ENCODE measurements at places on chromosomes 13 and 19.

- DNase-seq: peak; percentile 90
These were observed 8.6 kb upstream of the TYK2 start for GRCh38 chr19:10388957-10389356.

- DNase-seq: no peak
These were observed 6.8 kb downstream of the F2RL3 start for GRCh38 chr19:16895467-16896145.

DNA sequence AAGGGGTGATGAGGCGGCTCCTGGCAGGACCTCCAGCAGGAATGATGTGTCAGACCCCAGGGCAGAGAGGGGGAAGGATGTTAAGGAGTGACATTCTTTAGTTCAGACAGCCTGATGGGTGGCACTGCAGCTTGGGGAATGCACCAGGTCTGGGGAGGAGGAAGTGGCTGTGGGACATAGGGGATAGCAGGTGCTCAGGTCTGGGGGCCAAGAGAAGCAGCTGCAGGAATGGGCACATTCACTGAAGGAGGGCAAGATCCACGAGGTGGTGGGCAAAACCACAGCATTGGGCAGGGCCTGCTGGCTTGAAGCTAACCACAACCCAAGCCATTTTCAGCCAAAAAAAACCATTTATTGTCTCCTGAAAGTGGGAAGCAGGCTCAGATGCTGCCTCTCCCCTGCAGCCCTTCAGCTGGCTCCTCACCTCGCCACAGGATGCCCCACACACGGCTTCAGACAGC lies 26.5 kb downstream of the COMP start:
- no peak for DNase-seq

GRCh38 chr13:33078263-33078662 lies 62.0 kb downstream of the KL start:
- no peak for DNase-seq

DNA sequence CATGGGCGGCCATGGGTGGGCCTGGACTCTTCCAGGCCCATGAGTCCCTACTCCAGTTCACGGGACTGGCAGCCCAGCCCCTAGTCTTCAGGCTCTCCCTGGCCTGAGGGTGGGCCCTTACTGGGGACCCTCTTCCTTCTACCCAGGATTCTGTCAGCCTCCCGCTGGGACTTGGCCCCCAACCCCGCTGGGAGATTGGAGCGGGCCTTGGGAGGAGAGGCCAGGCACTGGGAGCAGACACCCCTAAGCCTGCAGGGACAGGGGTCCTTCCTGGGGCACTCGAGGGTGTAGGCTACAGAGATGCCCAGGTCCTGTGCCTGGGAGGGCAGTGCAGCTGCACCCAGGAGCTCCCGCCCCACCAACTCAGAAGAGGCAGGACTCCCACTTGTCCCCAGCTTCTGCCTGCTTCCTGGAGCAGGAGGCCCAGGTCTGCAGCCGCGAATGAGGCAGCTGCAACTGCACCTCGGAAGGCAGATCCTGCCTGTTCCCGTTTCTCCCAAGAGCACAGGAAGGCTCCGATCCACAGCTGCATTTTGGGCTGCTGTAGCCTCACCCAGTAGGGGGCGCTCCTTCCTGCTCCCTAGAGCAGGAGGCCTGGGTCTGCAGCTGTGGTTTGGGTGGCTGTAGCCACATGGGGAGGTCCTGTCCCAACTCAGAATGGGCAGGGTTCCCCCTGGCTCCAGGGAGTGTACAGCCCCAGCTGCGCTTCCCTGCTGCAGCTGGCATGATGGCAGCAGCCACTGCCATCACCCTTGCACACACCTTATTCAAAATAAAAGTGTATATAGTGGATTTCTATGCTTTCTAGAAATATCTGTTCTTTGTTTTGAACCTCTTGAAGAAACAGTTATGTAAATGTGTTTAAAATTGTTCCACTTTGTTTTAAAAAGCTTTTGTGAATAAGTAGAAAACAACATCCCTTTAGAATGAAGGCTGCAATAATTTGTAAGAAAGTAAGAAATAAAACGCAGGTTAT lies 46.8 kb downstream of the TEX26 start:
- DNase-seq: peak; percentile 41

GRCh38 chr13:98983182-98983581 lies 5.3 kb upstream of the DOCK9 start:
- no peak for DNase-seq

DNA sequence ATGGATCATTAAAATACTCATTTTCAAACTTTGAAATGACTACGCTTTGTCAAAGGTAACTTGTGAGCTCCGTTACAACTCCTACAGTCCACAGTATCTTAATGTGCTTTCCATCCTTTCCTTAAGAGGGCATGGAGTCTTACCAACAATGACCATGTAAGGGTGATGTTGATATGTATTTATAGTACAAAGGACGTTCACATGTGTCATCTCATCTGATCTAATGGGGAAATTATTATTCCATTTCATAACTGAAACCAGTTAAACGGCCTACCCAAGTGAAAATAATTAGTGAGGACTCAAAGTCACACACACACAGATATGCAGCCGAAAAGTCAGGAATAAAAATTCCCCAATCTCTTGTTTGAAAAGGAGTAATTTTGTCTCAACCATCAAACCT lies 9.6 kb downstream of the USP12 start:
- DNase-seq: no peak

DNA sequence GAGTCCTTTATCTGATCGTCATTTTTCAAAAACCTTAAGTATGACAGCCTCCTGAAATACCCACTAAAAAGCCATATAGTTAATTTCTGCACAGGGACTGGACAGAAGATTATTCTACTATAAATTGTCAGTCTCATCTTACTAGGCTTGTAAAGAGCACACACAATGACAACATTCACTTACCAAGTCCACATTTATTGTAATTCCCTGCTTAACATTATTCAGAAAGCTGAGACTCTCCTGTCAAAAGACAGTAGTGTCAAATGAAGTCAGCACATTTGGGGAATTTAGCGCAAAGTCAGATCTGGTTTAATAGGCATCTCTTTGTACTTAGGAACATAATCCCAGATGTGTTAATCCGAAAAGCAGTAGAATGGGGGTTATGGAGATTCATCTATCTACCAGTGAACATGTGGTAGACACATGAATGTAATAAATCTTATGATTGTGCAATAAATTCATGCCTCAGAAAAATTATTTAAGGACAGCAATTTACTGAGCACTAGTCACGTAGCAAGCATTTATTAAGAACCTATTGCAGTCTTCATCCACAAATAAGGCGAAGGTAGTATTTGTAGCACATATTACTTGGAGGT lies 224.6 kb upstream of the GPC6 start:
- DNase-seq: no peak

DNA sequence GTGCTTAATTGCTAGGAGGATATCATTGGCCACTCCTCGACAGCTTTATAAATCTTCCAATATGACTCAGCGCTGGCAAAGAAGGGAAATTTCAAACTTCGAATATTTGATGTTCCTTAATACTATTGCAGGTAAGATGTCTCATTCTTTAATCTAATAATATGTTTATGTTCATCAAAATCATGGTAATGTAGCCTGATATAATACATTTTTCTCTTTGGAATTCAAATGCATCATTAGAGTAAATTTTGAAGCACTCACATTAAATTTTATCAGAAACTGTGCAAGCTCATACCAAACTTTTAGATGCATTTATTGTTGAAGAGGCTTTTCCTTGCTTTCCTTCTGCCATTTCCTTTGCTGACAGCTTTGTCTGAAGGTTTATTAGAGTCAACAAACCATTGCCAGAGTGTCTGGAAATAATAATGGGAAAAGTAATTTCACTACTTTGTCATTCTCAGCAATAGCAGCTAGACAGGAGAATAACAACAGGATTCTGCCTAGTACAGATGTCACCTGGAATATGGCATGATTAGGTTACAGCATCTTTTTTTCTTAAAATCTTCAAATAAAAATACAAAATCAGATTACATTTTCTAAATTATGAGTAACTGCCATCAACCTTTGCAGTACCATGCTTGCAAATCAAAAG lies 78.6 kb upstream of the MAB21L1 start:
- no peak for DNase-seq

DNA sequence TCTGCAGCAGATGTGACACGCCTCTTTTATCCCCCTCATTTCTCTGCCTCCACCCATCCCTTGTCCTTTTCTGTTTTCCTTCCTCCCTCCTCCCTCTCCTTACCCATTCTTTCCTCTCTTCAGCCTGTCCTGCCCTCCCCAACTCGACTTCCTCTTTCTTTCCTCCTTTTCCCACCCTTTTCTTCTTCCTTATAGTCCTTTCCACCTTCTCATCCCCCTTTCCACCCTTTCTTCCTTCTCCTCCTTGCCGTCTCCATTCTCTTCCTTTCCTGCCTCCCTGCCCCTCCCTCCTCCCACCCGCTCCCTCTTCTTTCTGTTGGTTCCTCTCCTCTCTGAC lies 688 bp upstream of the ZNF71 start:
- no peak for DNase-seq

GRCh38 chr13:110336681-110337080 lies 29.6 kb downstream of the COL4A2 start:
- no peak for DNase-seq

DNA sequence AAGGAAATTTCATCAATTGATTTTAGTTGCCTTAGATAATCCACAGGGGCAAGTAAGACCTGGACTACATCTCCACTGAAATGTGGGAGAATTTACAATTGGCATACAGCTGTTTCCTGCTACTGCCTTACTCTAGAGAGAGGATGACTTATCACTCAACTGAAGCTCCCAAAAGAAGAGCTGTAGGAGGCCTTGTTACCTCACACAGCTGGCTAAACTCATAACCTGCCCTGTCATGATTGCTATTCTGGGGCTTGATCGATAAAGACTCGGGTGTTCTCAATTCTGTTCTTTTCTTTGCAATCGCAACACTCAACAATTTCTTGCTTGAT lies 1396.4 kb downstream of the EFNB2 start:
- no peak for DNase-seq

GRCh38 chr13:114132419-114133121 lies at the start of gene RASA3:
Gene RASA3, minus strand, starts transcription at chr13:114132623. Its CDS starts 134 bp downstream, at chr13:114132489.
- DNase-seq: peak; percentile 54

- DNase-seq: no peak
These were observed 132.1 kb downstream of the ATP8A2 start for GRCh38 chr13:25503856-25504255.

GRCh38 chr19:48636859-48637448 lies at the start of gene DBP:
Gene DBP, minus strand, starts transcription at chr19:48637379. Its CDS starts 385 bp downstream, at chr19:48636994.
- peak; percentile 33 for DNase-seq

- no peak for DNase-seq
These were observed 48.1 kb upstream of the PCDH9 start for GRCh38 chr13:67278235-67278634.

DNA sequence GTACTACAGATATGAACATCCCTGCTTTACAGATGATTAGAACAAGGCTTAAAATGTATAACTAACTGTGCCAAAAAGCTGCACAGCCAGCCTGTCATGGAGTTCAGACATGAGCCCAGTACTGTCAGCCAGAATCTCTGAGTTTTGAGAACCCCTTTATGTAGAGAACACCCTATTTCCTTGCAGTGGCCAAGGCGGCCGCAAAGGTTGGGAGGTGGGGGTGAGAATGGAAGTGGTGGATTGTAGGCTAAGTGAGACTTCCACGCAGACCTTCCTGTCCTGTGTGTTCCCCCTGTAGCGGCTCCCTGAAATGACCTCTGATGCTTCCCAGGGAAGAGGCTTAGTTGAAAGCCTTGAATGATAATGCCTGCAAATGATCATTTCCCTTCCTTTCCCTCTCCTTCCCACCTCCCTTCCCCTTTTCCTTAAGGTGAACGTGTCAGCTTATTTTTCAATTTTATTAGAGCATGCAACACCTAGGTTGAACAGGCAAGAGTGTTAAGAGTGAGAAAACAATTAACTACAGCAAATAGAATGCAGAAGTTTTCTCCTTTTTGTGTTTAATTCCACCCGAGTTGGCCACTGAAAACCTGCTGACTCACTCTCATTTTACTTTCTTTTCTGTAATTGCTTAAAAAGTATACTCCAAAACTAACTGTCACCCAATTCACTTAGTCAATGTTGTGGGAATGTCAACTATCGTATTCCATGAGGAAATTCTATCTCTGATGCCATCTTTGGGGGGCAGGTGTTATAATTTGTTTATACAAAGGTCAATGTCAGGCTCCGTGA lies 167.0 kb upstream of the EDNRB start:
- DNase-seq: no peak

- DNase-seq: no peak
These were observed 2.5 kb downstream of the ZNF324 start for GRCh38 chr19:58469241-58470013.

DNA sequence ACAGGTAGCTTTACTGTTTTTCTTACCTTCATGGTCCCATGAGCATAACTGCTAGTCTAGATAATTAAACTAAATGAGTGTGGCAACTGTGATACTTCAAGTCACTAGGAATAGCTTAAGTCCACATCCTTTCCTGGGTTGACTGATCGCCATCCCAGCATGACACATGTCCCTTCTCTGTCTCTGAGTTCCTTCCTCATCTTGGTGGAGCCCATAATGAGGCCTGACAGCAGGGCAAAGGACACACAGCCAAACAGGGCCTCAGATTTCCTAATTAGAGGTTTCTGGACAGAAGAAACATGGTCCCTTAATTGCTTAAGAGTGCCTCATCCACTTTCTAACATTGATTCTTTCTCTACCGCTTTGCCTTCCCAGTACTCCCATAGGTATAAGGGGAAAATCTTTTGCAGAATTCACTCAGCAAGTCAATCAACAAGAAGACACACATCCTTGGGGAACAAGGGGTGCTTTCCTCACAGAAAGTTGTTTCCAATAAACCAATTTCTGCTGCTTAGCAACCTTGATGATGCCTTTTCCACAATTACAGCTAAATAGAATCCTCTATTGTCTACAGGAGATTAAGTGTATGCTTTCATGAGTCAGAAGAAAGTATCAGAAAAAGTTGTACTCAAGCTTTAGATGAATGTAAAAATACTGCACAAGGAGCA lies 208.3 kb upstream of the SERP2 start:
- no peak for DNase-seq

DNA sequence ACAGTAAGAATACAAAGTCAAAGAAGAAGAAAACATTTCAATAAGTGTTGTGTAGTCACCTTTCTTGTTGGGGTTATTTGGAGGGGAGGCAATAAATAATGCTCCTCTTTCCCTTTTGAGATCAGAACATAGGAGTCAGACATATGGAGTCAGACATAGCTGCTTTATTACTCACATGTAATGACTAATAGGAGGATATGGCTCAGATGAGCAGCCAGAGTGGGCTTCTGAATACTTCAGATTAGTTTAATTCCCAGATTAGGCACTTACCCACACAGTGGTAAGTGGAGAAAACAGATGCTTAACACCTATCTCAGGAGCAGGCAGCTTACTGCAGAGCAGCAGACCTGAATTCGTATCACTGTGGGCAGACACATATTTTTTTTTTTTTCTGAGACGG lies 31.7 kb upstream of the C1QTNF9B start:
- DNase-seq: no peak

DNA sequence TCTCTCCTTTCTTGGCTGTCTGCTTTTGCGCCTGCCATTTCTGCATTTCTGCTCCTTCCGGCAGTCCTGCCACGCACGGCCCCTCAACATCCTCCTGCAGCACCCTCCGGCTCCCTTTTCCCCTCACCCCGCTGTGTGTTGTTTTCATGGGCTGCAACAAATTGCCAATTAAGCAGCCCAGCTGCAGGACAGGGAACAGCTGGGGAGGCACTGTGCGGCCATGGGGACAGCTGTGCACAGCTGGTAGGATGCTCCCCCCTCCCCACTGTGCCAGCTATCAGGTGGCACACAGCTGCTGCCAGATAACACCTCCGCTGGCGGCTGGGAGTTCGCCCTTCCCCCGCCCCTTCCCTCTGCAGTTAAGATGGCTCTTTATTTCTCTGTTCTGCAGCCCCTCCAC lies 25.4 kb downstream of the LYL1 start:
- DNase-seq: no peak

- DNase-seq: no peak
These were observed 10.9 kb downstream of the APOC1 start for GRCh38 chr19:44925114-44925891.
